Left colon (tissue), 2 donors: ENCODE measurements at places on chromosomes 5 and 9. TPM values are rescaled to one million over a fixed set of nuclear protein-coding genes. Genes with fewer than 3 reads are reported as not detected.

Gene TSSK1B
- not detected for total RNA-seq

- DNase-seq = no peak
Measured at GRCh38 chr5:16849775-16850174, 86.3 kb downstream of the MYO10 start.

Gene SHC3
- 0.27 TPM for total RNA-seq

GRCh38 chr5:10600626-10601245 lies 36.9 kb downstream of the ANKRD33B start:
- no peak for DNase-seq

DNA sequence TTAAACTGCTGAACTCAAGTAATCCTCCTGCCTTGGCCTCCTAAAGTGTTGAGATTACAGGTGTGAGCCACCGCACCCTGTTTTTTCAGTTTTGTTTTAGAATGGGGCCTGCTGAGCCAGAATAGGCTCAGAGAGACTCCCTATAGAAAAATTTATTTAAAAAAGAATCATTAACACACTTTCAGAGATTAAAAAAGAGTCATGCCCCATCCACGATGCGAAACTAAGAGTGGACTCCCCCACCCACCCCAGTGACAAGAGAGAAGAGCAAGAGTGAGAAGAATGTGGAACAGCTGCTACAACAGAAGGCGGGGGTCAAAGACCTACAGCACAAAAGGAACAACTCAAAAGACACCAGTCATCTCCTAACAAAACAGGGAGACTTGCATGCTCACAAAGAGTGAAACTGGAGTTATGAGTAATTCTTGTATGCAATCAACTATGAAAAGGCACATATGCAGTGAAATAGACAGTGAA lies 47.2 kb downstream of the GLDC start:
- no peak for DNase-seq

DNA sequence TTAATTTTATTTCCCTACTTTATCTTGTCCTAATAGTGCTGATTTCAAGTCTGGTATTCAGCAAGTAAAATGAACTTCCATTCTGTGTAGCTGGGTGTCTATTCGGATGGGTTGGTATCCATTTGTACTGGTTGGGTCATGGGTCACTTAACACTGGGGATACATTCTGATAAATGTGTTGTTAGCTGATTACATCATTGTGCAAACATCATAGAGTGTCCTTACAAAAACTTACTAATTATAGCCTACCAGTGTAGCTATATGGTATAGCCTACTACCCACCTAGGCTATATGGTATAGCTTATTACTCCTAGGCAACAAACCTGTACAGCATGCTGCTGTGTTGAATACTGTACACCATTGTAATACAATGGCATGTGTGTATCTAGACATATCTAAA lies 1373.7 kb upstream of the DMAC1 start:
- no peak for DNase-seq

- DNase-seq = no peak
Measured at GRCh38 chr9:108163321-108164005, 673.9 kb upstream of the KLF4 start.
